CD4-positive, alpha-beta T cell treated with Interleukin-6 at 100 ng/mL for 8 hours (primary cell): ENCODE measurements at places on chromosomes 7 and 10.
A peak's percentile ranks its signal among the peaks of the same experiment; 100 is the strongest.

DNA sequence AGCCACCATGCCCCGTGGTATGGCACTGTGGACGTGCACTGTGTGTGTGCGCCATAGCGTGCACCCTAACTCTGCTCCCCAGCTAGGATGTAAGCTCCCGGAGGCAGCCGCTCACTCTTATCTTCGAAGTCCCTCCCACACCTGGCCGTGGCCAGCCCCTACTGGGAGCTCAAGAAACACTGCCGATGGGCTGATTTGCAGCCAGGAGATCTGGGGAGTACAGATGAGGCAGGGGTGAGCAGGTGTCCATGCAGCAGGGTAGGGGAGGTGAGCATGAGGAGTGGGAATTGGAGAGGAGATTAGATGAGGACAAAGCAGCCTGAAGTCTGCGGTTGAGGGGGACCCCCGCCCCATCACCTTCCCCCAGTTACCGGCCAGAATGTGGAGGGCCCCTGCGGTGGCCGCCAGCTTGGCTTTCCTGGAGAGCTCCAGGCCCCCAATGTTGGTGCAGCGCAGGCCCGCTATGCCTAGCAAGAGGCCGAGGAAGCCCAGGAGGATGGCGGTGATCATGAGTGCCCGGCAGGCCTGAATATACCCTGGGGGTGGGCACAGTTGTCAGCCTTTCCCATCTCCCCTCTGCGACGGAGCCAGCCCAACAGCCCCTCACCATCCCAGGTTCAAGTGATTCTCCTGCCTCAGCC, 3.6 kb downstream of the CLDN15 start:
- DNase-seq: no peak

DNA sequence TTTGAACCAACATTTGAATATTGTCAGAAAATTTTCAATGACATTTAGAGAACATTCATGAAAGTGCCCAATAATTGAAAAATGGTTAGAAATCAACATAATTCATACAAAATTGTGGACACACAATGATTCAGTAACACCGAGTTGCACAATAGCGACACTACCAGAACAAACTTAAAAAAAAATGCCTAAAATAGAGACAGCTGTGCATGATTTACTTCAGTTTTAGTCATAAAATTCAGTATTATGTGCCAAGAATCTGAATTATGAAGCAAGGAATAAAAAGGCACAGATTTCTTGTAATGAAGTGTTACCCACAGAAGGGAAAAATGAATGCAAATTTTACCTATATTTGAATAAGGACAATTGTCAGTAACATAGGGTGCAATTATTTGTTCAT, 396.0 kb downstream of the SEMA3D start:
- DNase-seq: no peak

- DNase-seq: no peak
Measured at GRCh38 chr10:96664563-96664962, 55.8 kb downstream of the PIK3AP1 start.

- DNase-seq: no peak
Measured at GRCh38 chr7:121369462-121369861, 26.6 kb downstream of the FAM3C start.

DNA sequence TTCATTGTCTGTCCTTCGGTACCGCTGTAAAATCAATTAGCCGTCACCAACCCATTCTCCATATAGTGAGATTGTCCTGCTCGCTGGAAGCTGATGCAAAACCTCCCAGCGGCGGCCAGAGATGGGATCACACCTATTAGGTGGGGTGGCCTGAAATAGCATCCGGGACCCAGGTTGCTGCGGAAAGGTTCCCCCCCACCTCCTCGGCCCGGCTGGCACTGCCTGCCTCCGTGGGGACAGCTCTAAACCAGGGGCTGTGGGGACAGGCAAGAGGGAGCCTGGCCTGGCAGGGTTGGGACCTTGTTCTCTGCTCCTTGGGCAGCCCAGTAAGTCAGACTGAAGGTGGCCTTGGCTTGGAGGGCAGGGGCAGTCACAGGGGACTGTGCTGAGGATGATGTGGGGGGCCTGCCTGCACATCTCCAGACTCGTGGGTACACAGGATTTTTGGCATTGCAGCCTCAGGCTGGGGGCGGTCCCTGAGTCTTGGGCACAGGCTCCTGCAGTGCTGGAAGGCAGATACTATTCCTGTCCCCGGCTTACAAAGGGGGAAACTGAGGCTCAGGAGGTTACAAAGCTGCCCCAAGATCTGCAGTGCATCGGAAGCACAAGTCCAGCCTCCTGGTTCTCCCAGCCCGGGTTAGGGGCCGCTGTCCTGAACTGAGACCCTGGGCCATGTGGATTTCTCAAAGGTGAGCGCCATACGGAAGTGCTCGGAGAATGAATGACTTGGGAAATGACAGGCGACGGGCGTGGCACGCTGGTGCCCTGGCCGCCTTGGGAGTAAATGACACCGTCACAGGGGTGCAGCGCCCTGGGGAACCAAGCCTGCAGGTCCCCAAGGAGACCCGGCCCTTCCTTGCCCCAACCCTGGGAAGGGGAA, 65.6 kb downstream of the UNCX start:
- DNase-seq: no peak

- DNase-seq: peak; percentile 49
Measured at GRCh38 chr10:8444630-8445029, 390.1 kb downstream of the GATA3 start.

DNA sequence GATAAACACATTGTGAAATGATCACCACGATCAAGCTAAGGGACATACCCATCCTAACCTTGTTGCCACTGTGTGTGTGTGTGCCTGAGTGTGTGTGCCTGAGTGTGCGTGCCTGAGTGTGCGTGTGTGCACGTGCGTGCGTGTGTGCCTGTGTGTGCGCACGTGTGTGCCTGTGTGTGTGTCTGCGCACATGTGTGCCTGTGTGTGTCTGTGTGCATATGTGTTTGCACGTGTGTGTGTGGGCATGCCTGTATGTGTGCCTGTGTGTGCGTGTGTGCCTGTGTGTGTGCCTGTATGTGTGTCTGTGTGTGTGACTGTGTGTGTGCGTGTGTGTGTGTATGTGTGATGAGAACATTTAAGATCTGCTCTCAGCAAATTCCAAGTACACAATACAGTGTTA, 244.1 kb upstream of the DPP6 start:
- no peak for DNase-seq

GRCh38 chr10:75115137-75115536, 3.7 kb downstream of the SAMD8 start:
- no peak for DNase-seq

GRCh38 chr10:85317827-85318226, 989.4 kb downstream of the CCSER2 start:
- no peak for DNase-seq

DNA sequence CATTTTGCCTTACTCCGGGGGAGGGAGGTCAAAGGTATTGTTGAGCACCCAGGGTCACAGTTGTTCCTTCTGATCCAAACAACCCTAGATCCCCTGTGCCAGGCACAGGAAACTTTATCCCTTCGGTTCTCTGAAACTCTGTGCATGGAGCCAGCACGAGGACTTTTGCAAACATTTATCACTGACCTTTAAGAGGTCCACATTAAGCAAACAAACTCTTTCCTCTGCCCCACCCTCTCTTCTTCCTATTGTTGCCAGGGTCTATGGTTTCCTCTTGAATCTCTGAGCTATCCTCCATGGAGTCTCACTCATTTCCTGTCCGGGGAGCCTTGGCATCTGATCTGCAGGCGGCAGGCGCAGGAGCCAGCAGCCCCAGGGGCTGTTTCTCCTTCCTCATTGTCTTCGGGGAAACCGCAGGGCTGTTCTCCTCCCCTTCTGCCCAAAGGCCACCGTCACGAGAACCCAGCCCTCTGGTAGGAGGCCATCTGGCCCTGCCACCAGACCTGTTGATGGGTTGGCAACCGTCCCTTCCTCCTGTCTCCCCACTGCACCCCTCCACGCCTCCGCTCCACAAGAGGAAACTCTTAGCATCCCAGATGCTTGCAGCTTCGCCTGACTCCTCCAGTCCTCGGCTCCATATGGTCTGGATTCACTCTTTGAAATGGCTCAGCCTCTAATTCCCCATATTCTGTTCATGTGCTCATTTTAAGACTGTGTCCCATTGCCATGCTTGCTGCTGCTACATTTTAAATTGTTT, 327.3 kb upstream of the NRP1 start:
- DNase-seq: no peak

- peak; percentile 91 for DNase-seq
Measured at GRCh38 chr7:155205368-155206317, 92.0 kb upstream of the INSIG1 start.

GRCh38 chr7:151553356-151553755, 33.7 kb upstream of the RHEB start:
- DNase-seq: no peak

- DNase-seq: no peak
Measured at GRCh38 chr10:18377898-18378297, 237.7 kb downstream of the CACNB2 start.

DNA sequence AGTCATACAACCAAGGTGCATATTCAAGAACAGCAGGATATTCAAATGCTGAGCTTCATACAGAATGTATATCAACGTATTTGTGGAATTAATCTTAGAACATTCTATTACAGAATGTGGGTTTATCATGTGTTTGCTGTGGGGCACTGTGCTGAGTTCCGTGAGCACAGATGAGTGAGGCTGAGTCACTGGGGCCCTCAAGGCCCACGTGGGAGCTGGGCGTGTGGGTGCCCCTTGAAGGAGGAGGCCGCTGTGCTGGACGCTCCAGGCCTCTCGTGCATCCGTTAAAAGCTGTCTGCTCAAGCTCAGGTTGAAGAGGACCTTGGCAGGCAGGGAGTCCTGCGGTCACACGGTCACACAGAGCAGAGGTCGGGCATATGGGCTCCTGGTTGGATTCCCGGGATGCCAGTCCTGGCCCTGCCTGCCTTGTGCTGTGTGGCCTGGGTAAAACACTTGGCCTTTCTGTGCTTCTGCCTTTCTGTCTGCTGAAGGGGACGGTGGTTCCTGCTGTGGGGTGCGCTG, 70.1 kb downstream of the GLRX3 start:
- no peak for DNase-seq

- DNase-seq: no peak
Measured at GRCh38 chr7:69811476-69812308, 213.4 kb downstream of the AUTS2 start.

- no peak for DNase-seq
Measured at GRCh38 chr10:11678074-11678793, 63.9 kb upstream of the ECHDC3 start.

DNA sequence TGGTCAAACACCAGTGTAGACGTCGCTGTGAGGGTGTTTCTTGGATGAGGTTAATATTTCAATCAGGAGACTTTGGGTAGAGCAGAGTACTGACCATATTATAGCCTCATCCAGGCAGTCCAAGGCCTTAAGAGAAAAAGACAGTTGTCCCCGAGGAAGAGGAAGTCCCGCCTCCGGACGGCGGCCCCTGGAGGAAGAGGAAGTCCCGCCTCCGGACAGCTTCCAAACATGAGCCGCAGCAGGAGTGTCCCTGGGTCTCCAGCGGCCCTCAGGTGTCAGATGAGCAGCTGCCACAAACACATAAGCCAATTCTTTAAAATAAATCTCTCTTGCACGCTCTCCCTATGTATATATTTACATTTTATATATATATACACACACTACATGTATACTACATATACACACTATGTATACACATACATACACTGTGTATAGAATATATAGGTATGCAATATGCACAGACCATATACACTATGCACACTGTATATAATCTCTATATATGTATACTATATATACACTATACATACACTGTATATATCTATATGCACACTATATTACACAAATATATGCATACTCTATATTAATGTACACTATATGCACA, 37.5 kb downstream of the PWWP2B start:
- DNase-seq: peak; percentile 68

DNA sequence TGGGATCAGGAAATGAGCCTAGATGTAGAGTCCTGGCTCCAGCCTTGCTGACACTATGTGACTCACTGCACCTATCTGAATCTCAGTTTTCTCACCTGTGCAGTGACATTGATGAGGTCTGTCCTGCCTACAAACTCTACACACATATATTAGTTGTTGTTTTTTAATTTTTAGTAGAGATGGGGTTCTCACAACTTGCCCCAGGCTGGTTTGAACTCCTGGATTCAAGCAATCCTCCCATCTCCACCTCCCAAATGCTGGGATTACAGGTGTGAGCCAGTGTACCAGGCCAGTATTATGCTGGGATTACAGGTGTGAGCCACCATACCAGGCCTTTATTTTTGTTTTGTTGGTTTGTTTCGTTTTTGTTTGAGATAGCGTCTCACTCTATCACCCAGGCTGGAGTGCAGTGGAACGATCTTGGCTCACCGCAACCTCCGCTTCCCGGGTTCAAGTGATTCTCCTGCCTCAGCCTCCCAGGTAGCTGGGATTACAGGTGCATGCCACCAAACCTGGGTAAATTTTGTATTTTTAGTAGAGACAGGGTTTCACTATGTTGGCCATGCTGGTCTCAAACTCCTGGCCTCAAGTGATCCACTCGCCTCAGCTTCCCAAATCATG, 11.8 kb upstream of the DDIT4 start:
- peak; percentile 26 for DNase-seq

GRCh38 chr10:98449287-98449686, 2.6 kb upstream of the HPS1 start:
- no peak for DNase-seq

- DNase-seq: no peak
Measured at GRCh38 chr7:29651477-29651876, 87.8 kb downstream of the PRR15 start.

- no peak for DNase-seq
Measured at GRCh38 chr7:107165341-107165740, 3.5 kb upstream of the HBP1 start.

DNA sequence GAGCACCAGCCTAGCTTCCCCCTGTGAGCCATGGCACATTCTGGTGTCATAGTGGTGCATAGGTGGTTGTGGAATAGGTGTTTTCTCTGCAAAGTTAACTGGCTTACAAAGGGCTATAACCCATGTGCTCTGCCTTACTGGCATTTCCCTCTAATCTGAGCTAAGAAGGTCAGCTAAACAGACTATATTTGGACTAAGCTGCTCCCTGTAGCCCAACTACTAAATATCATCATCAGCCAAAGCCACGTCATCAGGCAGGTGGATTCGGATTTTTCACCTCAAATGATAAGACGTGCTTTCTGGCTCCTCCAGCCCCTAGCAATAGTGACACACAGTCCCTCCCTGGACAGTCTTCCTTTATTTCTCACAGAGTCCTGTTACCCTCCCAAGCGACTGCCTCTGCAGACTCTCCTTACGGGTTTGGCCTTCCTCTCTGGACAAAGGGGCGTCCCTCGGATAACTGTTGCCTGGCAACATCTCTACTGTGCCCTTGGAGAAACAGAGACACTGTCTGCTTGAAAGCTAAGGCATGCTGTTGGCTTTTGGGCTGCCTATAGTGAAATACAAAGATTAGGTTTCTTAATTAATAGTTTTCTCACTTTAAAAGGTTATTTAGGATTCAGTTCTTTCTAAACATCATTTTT, 9.1 kb downstream of the SLC13A4 start:
- DNase-seq: no peak

DNA sequence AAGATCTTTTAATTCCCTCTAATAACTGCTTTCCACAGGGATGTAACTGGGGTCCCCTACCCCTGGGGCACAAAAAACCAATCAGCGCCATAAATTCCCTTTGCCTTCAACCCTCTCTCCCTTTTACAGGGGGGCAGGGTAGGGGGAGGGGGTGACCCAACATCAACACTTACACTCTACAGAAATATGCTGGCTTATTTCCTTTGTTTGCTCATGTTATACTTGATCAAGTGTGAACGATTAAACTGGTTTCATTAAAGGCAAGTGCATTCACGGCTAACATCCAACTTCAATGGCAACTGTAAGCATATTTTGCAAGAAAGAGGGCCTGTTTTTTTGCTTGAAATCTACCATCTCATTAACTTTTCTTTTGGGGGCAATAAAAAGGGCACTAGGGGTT, 2.9 kb downstream of the CTBP2 start:
- no peak for DNase-seq

GRCh38 chr10:6530211-6530840, 49.8 kb downstream of the PRKCQ start:
- DNase-seq: peak; percentile 87
